ENCODE measurements at places on chromosomes 13 and 19.

GRCh38 chr13:51330791-51331190 is 8.7 kb upstream of the SERPINE3 start:
- no peak for DNase-seq

GRCh38 chr13:66222926-66223325 is 1007.2 kb downstream of the PCDH9 start:
- no peak for DNase-seq

DNA sequence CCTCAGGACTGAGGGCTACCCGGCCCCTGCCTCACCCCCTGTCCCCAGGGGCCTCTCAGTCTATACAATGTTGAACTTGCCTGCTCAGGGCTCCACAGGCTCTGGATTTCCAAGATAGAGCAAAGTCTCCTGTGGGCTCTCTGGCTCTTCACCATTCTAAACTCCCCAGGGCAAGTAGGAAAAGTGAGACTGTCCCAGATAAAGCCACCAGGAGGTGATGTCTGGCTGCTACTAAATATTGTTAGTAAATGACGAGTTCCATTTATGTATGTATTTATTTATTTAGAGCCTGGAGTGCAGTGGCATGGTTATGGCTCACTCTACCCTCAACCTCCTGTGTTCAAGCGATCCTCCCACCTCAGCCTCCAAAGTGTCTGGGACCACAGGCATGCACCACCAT is 73.6 kb upstream of the SIAH3 start:
- DNase-seq, result no peak

GRCh38 chr19:3250675-3251074 is 26.2 kb downstream of the CELF5 start:
- DNase-seq, result no peak
